ENCODE measurements at places on chromosomes 6 and 20. TPM values are rescaled to one million over a fixed set of nuclear protein-coding genes. Genes with fewer than 3 reads are reported as not detected.

MLN gene
- total RNA-seq, result not detected

FOXF2 gene
- not detected for total RNA-seq

DNA sequence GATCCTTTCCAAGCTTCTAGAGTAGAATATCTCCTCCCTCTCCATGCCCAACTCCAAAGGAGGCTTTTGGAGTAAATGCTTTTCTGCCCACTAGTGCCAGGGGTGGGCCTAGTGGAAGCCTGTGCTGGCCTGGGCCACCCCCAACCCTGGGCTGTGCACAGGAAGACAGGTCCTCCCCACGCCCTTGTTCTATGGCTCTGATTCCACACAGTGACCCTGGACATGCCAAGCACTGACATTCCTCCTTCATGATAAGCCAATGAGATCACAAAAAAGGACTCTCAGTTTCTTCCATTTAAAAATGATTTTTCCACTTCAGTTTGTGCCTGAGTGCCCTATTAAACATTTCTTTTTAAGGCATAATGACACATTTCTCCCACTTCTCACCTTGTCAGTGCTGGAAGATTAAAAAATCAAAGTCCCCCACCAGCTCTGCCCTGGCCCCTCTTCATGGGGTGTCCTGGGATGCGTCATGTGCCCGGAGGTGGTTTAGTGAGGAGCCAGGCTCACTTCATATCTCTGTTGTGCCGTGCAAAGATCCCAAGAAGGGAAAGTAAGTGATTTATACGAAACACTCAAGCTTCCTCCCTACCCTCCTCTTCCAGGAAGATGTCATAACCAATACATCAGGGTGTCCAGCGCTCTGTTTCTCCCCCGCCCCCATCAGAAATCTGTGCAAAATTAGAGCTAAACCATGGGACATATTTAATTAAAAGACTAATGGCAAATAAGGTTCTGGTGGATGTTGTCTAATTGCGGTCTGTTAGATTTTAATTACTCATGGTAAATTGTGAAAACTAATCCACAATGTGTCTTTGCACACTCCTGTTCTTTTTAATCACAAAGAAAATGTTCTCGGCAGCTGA lies 255.0 kb downstream of the NRN1 start:
- no peaks in the 10 kb centered on the region for H3K27me3 ChIP-seq
- H3K36me3 ChIP-seq, result no peaks in the 10 kb centered on the region
- no peak overlapping the region for H3K4me3 ChIP-seq

DNA sequence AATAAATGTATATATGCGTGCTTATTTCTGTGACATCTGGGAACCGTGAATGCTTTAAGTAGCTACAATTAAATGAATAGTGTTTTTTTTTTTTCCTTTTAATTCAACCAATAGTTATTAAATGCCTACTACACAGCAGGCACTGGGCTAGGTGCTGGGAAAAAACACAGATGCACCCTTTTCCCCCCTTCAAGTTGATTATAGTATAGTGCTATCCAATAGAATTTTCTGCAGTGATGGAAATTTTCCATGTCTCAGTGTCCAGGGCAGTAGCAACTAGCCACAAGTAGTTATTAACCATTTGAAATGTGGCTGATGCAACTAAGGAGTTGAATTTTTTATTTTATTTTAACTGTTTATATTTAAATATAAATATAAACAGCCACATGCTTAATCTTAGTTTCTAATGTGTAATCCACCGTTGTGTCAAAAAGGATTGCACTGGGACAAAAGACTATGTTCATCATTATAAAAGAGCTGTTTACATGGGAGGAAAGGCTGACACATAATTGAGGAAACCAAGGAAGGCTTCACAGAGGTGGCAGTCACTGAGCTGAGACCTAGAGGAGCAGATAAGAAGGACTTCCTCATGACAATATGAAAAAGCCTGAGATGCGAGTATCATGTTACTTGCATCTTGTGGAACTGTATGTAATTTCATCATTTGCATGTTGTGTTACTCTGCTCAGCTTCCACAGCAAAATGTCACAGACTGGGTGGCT lies 261.2 kb upstream of the PLCB4 start:
- no peak for DNase-seq
- H3K27ac ChIP-seq, result no peak overlapping the region
- H3K36me3 ChIP-seq, result no peaks in the 10 kb centered on the region
- H3K4me3 ChIP-seq, result no peak overlapping the region
- peaks cover 4% of the 10 kb centered on the region for H3K4me1 ChIP-seq
- no peaks in the 10 kb centered on the region for H3K27me3 ChIP-seq

TNF gene
- total RNA-seq, result not detected

ACOT8 gene
- total RNA-seq, result 57.4 TPM

GRCh38 chr20:62230276-62230675 lies 8.0 kb upstream of the OSBPL2 start:
- no peaks in the 10 kb centered on the region for H3K27me3 ChIP-seq
- H3K4me3 ChIP-seq, result no peak overlapping the region
- no peak for DNase-seq
- no peaks in the 10 kb centered on the region for H3K36me3 ChIP-seq

- H3K4me1 ChIP-seq, result no peaks in the 10 kb centered on the region
- H3K36me3 ChIP-seq, result no peaks in the 10 kb centered on the region
- H3K4me3 ChIP-seq, result no peak overlapping the region
- H3K27me3 ChIP-seq, result no peaks in the 10 kb centered on the region
- no peak overlapping the region for H3K27ac ChIP-seq
These were observed 544.7 kb downstream of the CDH26 start for GRCh38 chr20:60502881-60503280.

CST7 gene
- total RNA-seq, result not detected

Data from PC-3 (cell line).